ENCODE measurements at places on chromosomes 5 and 9. TPM values are rescaled to one million over a fixed set of nuclear protein-coding genes. Genes with fewer than 3 reads are reported as not detected.
A peak's percentile ranks its signal among the peaks of the same experiment; 100 is the strongest.

DNA sequence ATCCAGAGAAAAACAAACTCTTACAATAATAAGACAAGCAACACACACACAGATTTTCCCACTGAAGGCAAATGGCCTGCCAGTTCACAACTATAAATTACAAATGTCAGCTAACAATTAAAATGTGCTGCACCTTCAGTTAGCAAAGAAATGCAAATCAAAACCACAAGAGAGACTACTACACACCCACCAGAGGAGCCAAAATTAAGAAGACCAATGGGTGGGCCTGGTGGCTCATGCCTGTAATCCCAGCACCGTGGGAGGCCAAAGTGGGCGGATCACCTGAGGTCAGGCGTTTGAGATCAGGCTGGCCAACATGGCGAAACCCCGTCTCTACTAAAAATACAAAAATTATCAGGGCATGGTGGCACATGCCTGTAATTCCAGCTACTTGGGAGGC is 15.1 kb upstream of the IPPK start:
- no peak for DNase-seq

- no peak for DNase-seq
Measured at GRCh38 chr5:1465966-1466471, 20.8 kb upstream of the SLC6A3 start.

DNA sequence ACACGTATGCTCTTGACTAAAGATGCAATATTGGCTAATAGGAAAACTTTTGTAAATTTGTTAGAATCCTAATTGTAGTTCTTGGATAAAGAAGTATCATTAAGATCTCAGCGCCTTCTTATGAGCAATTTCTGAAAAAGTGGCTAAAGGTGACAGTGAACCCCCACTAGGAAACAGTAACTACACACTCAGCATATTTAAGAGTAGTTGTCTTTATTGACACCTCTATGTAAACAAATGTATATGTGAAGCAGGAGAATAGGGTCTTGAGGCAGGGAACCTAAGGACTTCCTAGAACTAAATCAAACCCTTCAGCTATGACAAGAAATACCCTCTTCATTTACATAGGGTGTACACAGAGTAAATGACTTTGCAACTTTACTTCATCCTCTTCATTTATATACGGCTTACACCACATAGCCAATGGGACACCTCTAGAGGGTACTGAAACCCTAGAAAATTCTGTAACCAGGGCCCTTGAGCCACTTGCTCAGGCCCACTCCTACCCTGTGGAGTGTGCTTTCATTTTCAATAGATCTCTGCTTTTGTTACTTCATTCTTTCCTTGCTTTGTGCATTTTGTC is 2.8 kb downstream of the NIPSNAP3A start:
- no peak for DNase-seq

Gene SLC1A1
- total RNA-seq, result 11.6 TPM

Gene CTNND2
- 2.9 TPM for total RNA-seq

DNA sequence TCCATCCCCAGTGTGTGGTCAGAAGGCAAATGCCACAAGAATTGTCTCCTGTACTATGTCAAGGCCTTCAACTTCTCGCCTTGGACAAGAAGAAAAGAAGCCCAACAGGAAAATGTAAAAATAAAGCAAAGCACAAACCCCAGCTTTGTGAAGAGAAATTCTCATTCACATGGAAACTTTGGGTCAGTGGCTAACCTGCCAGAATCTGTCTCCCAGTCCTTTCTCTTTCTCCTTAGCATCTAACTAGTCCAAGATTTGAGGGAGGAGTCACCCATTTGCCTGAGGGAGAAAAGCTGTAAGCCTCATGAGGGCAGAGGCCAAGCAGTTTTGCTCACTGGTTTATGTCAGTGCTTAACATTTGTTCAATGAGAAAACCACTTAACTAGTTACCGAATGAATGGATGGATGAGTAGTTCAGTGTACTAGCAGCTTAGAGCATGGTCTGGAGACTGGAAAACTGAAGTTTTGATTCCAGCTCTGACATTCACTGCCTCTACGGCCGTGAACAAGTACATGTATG is 36.0 kb downstream of the ADAM19 start:
- DNase-seq, result no peak

GRCh38 chr5:147760086-147760875 is 22.2 kb downstream of the JAKMIP2 start:
- no peak for DNase-seq

- no peak for DNase-seq
Measured at GRCh38 chr9:81871695-81872094, 56.5 kb upstream of the SPATA31D4 start.

- no peak for DNase-seq
Measured at GRCh38 chr9:134026581-134026980, 1.3 kb downstream of the BRD3OS start.

DNA sequence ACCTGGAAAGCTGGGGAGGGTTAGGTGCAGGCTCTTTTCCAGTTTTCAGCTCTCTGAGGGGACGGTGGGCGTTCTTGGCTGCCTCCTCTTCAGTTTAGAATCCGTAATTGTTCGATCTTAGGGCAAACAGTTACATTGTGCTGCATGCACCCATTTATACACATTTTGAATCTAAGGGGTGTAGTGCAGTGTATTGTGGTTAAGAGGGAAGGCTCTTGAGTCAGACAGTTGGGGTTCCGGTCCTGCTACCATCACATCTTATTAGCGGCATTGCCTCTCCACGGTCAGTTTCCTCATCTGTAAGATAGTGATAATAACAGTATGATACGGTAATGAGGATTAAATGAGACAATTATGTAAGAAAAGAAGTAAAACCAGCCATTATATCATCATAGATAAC is 625 bp downstream of the EXOSC2 start:
- no peak for DNase-seq

Gene PCDHB4
- total RNA-seq, result 0.41 TPM

DNA sequence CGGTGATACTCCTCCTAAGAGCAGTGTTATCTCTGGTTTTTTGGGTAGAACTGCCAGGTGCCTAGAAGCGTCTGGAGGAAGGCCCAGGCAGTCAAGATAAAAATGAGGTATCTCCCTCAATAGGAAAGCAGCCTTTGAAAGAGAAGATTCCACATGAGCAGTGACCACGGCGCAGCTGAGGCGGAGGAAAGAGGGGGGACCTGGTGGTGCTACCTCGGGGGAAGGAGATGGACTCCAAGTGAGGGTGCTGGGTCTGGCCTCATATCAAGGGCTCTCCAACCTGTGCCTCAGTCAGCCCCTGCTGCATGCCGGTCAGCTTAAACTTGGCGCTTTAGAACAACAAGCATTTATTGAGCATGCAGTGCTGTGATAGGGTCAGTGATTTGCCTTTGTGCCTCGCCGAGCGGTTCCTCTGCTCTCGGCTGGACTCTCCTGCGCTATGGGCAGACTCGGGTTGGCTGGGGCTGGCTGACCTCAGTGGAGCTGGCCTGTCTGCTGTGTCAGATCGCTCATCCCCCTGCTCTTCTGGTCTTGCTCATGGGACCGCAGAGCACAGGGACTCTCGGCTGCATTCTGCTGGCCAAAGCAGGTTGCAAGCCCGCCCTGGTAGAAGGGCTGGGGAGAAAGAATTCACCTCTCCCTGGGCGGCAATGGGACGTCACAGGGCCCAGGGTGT is 121.1 kb upstream of the IRX4 start:
- peak; percentile 32 for DNase-seq

Gene PCDHA4
- total RNA-seq, result 7.6 TPM

Gene FYB1
- not detected for total RNA-seq

- no peak for DNase-seq
Measured at GRCh38 chr9:70081120-70081495, 37.5 kb downstream of the MAMDC2 start.

GRCh38 chr5:27733237-27733636 is 694.9 kb upstream of the CDH9 start:
- DNase-seq, result no peak

Gene ADAMTSL1
- 1.8 TPM for total RNA-seq

GRCh38 chr9:71594541-71594940 is 173.8 kb downstream of the CEMIP2 start:
- no peak for DNase-seq

DNA sequence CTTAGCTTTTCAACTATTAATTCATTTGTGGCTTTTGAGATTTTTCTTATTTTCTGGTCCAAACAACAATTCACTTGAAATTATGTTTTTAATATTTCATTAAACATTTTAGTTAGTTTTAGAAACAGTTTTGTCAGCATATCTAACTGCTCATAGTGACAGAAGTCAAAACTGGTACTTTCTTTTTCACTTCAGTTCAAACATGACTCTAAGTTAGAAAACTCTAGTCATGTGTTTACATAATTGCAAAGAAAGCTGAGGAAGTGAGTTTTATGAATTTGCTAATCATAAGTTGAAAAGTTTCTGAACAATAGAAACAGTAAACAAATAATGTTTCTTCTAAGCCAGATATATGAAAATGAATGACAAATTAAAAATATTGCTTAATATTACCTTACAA is 1931.0 kb downstream of the EFNA5 start:
- no peak for DNase-seq

DNA sequence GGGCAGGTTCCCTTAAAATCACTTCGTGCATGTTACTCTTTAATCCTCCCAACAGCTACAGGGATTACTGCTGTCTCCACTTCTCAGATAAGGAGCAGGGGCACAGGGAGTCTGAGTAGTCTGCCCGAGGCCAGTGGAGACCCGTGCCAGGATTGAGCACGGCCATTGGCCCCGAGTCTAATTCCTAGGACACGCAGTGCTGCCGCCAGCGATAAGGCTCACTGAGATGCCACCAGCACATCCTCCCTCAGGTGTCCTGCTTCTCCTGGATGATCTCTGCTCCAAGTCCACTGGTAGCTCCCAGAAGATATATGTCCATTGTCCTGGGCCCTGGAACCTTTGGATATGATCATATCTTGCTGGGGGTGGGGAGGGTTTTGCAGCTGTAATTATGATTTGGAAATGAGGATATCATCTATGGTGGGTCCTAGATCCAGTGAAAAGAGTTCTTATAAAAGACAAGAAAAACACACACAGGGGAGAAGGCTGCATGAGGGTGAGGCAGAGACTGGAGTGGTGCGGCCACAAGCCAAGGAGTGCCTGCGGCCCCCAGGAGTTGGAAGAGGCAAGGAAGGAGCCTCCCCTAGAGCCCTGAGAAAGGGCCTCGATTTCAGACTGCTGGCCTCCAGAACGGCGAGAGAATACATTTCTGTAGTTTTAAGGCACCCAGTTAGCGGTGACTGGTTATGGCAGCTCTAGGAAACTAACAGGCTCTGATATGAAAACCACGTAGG is 19.4 kb upstream of the MED10 start:
- DNase-seq, result no peak

Gene GRHPR
- 170 TPM for total RNA-seq

Gene INSL6
- total RNA-seq, result not detected

DNA sequence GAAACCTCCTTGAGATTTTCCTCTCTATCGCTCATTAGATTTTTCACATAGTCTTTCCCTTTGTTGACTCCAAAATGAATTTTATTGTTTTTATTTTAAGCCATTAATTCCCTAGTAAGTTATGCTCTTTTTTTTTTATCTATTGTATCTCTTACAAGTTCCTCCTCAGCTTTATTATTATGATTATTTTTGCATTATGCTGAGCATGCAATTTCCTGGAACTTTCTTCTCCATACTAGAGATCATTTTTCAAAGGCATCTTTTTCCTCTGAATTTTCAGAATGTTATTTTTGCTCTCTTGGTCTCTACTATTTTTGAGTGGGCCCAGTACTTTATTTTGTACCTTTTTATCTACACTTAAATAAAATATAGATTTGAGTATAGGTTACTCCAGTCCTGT is 376.6 kb upstream of the SEMA6A start:
- no peak for DNase-seq

DNA sequence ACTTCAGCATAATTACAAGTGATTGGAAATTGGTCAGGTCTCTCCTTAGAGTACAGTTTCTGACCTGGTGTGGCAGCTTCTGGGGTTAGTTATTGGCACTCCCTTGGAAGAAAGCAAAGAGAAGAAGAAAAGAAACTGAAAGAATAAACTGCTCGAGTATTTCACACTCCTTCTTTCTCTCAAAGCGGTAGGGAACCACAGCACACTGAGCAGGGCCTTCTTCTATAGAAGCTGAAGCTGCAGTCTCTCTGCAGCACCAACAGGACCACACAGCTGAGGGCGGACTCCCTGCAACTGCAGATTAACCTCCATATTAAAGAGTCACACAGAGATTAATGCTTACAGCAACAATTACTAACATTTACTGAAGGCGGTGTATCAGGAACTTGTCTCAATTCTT is 152.0 kb downstream of the TRPM6 start:
- no peak for DNase-seq

DNA sequence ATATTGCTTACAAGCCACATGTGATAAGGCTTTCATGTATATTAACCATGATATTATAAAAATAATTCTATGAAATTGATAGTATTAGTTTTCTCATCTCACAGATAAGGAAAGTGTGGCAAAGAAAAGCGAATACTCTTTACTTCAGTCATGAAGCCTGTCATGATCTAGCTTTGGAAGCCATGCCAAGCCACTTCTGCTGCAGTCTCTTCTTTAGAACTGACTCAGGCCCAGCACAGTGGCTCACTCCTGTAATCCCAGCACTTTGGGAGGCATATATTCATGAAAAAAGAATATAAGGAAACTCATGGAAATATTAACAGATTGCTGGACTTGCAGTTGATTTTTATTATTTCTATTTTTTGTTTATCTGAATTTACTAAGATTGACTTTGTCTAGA is 42.9 kb upstream of the PJA2 start:
- no peak for DNase-seq

DNA sequence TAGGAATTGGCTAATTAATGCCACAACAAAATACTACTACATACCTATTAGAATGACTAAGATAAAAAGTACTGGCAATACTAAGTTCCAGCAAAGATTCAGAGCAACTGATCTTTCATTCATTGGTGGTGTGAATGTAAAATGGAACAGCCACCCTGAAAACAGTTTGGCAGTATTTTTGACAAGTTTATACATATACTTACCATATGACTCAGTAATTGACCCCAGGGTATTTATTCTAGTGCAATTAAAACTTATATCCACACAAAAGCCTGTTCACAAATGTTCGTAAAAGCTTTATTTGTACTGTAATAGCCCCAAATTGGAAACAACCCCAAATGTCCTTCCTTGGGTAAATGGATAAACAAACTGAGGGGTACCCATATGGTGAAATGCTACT is 270.8 kb upstream of the ACTBL2 start:
- DNase-seq, result no peak

DNA sequence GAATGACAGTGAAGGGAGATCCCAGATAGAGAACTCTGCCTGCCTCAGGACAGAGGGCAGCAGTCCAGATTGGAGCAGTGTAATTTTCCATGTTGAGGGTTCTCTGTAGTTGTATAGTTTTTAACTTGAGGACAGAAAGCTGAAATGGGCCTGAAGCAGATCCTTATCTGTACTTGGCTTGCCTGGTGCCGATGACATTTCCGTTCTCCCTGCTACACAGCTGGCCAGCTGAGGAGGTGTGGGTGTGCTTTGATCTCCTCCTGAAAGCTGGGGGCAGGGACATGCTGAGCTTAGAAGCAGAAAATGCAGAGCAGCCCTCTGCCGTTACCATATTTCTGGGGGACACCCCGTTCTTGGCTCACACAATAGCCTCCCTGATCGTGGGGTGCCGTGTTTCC is 10.5 kb downstream of the GLRX start:
- DNase-seq, result no peak

Measured in H7 (cell line).